ENCODE measurements at places on chromosomes 3 and 15.

GRCh38 chr15:25800761-25801515, 62.2 kb downstream of the ATP10A start:
- no peak for DNase-seq

DNA sequence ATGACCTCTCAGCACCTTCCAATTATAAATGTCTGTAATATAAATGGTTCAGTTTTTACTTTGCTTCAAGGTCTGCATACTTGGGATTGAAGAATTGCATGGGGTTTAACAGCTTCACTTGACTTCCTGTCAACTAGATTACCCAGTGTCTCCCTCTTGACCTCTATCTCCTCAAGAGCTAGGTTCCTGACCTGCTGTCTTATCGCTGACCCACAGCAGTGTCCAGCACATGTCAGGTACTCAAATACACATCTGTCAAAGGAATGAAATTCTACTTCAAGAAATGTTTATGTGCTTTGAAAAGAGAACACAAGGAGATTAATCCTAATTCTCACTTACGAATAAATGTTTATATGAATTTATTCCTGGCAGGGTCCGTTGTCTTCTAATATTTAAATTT, 284.5 kb downstream of the SLC9A9 start:
- no peak for DNase-seq

- no peak for DNase-seq
Measured at GRCh38 chr3:22937536-22937935, 265.6 kb upstream of the UBE2E2 start.

DNA sequence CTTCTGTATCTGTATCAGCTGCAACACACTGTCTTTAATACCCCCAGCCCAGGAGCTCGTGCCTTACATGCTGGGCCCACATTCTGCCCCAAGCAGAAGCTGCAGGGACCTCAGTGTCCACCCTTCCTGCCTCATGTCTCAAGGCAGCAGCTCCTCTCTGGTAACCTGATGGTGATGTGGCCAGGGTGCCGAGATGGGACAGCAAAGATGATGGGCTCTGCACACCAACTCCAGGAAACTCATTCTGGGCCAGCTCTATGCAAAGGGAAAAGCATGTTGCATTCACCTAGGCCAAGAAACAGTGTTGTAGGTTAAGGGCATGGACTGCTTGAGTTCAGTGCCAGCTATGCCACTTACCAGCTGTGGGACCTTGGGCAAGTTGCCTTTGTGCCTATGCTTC, 79.5 kb upstream of the PRR23C start:
- DNase-seq, result no peak

DNA sequence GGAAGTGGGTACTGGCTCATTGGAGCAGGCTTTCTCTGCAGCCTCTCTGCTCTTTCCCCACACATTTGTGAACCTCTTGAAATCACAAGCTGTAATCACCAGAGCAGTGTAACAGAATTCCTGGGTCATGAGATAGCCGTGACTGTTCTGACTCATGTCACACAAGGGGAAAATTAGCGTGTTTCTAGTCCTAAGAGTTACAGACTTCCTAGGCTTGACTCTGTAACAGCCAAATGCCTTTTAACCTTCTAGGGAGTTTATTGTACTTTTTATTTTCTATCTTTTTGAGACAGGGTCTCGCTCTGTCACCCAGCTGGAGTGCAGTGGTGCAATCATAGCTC, 54.7 kb upstream of the TRAK1 start:
- DNase-seq, result peak; percentile 56

- DNase-seq, result no peak
Measured at GRCh38 chr3:179324270-179324754, 1.5 kb downstream of the ZNF639 start.

DNA sequence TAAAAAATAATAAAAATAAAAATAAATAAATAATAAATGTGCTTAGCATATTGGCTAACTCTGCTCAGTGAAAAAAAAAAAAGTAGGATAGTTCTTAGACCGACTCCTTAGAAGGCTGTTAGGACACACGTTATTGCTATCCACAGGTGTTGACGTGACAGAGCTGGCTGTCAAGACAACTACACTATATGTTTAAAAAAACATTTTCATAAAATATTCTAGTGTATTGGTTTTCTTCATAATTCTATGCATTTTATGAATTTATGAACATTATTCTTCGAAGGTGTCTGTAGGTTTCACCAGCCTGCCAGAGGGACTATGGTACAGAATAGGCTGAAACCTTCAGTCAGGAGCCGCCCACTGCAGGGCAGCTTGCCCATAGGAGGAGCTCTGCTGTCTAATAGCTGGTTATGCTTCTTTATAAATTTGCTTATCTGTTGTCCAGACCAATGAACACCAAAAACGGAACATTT, 9.2 kb downstream of the TM4SF1 start:
- no peak for DNase-seq

- peak; percentile 89 for DNase-seq
Measured at GRCh38 chr15:60379525-60380274, 18.1 kb downstream of the ANXA2 start.

GRCh38 chr15:42157381-42157780, 945 bp upstream of the PLA2G4F start:
- no peak for DNase-seq

DNA sequence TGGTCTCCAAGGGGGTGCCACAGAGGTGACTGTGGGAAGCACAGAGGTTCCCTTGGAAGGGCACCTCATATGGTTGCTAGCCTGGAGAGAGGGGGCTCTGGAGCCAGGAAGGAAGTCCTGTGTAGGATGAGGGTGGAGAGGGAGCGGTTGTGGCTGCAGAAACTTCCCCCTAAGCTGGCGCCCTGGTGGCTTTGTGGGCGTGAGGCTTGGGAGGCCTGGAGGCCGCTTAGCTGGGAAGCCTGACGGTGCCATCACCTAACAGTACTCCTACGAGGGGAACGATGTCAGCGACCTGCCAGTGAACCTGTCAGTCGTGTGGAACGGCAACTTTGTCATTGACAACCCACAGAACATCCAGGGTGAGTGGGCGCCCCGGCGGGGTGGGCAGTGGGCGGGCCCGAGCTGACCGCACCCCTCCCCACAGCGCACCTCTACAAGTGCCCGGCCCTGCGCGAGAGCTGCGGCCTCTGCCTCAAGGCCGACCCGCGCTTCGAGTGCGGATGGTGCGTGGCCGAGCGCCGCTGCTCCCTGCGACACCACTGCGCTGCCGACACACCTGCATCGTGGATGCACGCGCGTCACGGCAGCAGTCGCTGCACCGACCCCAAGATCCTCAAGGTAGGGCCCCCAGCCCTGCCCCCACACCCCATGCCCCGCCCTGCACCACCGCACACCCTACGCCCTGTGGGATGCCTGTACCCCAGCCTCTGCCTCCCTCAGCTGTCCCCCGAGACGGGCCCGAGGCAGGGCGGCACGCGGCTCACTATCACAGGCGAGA, 31.0 kb downstream of the PLXNA1 start:
- no peak for DNase-seq

DNA sequence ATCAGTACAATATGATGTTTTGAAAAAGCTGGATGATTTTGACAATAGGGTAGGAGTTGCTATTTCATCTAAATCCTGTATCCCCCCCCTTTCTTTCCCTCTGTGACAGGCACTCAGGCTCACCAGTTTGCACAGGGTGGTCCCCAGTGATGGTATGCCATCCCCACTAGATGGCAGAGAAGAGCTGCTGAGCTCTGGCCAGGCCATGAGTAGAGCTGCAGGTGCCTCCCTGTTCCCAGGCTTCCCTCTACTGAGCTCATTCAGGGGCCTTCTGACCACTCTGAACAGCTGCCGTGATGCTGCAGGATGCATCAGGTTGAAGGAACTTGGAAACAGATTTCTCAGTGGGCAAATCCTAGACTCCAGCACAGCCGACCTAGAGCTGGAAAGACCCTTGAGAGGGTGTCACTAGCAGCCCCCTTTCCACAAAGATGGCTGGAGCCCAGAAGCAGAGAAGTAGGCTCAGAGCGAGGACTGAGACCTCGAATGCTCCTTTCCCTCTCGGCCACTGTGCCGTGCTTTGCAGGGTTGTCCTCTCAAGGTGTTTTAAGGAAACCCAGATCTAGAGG, 45.1 kb downstream of the EFCAB12 start:
- peak; percentile 57 for DNase-seq

- DNase-seq, result no peak
Measured at GRCh38 chr15:70379938-70380883, 282.5 kb upstream of the TLE3 start.

GRCh38 chr3:37216597-37217097, 42.3 kb upstream of the LRRFIP2 start:
- DNase-seq, result no peak

DNA sequence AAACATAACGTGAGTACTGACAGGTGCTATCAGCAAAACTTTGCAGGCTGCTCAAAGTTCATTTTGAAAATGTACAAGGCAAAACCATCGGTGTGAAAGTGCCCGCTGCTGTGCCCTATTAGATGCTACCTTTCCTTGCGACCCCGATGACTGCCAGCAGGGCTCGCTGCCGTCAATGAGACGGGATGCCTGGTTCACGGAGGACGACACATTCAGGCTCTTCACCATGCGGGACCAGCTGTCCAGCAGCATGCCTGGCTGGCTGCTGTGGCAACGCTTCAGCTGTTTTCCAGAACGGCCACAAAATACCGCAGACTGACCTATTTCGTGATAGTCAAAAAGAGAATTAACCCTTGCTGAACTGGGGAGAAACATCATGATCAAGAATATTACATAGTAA, 92.7 kb upstream of the OCA2 start:
- DNase-seq, result peak; percentile 10

DNA sequence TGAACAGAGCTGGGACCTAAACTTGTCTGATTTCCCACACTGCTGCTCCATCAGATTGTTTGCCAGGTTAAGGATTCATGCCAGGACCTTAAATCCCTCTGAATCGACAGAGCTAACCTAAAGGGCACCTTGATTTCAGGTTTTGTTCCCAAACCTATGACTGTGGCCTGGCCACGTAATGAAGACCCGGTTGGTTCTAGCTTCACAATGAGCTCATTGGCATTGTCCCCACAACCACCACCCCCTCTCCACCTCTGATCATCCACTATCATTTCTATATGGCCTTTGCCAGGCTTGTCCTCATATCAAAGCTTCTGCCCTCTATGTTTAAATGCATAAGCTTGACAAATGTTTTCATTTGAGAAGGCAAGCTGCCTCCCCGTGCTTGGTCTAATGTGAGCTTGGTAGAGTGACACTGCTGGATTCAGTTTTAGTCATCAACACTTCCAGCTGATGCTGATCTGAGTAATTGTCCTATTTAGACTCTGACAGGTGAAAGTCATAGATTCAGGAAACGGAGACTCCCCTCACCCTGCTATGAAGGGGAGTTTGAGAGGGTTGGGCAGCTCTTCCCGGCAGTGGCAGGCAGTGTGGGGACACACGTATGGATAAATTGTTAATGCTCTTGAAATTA, 407.1 kb upstream of the CFAP20DC start:
- no peak for DNase-seq
